ENCODE measurements at places on chromosomes 1 and 21. TPM values are rescaled to one million over a fixed set of nuclear protein-coding genes. Genes with fewer than 3 reads are reported as not detected.

AHCYL1 gene
- total RNA-seq: 46.2 TPM

RAVER2 gene
- 25.7 TPM for total RNA-seq

TGFB2 gene
- 32.8 TPM for total RNA-seq

VHLL gene
- not detected for total RNA-seq

PRPF38B gene
- 26.6 TPM for total RNA-seq

SNX7 gene
- total RNA-seq: 68.5 TPM

SPATA45 gene
- total RNA-seq: not detected

LCK gene
- 0.90 TPM for total RNA-seq

DMRTA2 gene
- total RNA-seq: not detected

CYP4A22 gene
- total RNA-seq: not detected

MFAP2 gene
- 33.3 TPM for total RNA-seq

NCF2 gene
- 8.6 TPM for total RNA-seq

ADSS2 gene
- 58.8 TPM for total RNA-seq

LIN28A gene
- total RNA-seq: not detected

HPCAL4 gene
- 2.5 TPM for total RNA-seq

RAB42 gene
- 6.1 TPM for total RNA-seq

RGS13 gene
- total RNA-seq: 3.4 TPM

OR2T11 gene
- total RNA-seq: not detected

SPRR2A gene
- not detected for total RNA-seq

PKP1 gene
- 4.0 TPM for total RNA-seq

SH2D5 gene
- not detected for total RNA-seq

OR2G3 gene
- total RNA-seq: not detected

HAO2 gene
- total RNA-seq: 0.16 TPM

CAPN8 gene
- 1.6 TPM for total RNA-seq

CCDC24 gene
- 2.8 TPM for total RNA-seq

SPATA1 gene
- 1.2 TPM for total RNA-seq

COL18A1 gene
- 60.7 TPM for total RNA-seq

RAP1GAP gene
- 4.0 TPM for total RNA-seq

CRABP2 gene
- 37.9 TPM for total RNA-seq

DPH2 gene
- total RNA-seq: 7.8 TPM

KIF2C gene
- 9.4 TPM for total RNA-seq

TSACC gene
- total RNA-seq: not detected

MAD2L2 gene
- total RNA-seq: 20.5 TPM

MEX3A gene
- total RNA-seq: 7.2 TPM

NPHS2 gene
- total RNA-seq: not detected

LDLRAD1 gene
- not detected for total RNA-seq

DENND2D gene
- 23.9 TPM for total RNA-seq

VWA1 gene
- 15.2 TPM for total RNA-seq

CFHR5 gene
- not detected for total RNA-seq
